ENCODE measurements at places on chromosomes 6 and 20. TPM values are rescaled to one million over a fixed set of nuclear protein-coding genes. Genes with fewer than 3 reads are reported as not detected.

DNA sequence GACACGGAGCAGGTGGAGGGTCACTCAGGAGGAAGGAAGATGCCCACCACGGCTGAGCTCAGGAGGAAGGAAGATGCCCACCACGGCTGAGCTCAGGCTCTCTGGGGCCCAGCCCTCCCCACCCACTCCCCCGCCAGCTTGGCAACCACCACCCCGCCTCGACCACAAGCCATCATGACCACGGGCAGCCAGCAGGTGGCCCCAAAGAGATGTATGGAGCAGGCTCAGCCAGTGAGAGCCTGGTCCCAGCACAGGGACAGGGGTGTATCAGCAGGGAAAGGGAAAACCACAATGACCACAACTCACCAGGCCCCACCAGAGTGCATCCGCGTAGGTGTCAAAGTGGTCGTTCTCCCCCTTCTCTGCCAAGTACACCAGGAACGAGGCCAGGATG is 30.4 kb downstream of the KCNQ2 start:
- DNase-seq, result peak; percentile 51
- H3K27me3 ChIP-seq, result no peaks in the 10 kb centered on the region
- H3K36me3 ChIP-seq, result no peaks in the 10 kb centered on the region
- H3K4me3 ChIP-seq, result no peak overlapping the region

GRCh38 chr20:3964719-3965118 is 50.6 kb downstream of the RNF24 start:
- H3K27me3 ChIP-seq, result no peaks in the 10 kb centered on the region
- no peak for DNase-seq
- no peak overlapping the region for H3K4me3 ChIP-seq
- no peaks in the 10 kb centered on the region for H3K36me3 ChIP-seq

GRCh38 chr6:41372832-41373626 is 37.6 kb downstream of the NCR2 start:
- H3K4me3 ChIP-seq, result peak overlapping the region; percentile 27
- H3K27me3 ChIP-seq, result peaks cover 74% of the 10 kb centered on the region
- no peak for DNase-seq

- H3K27ac ChIP-seq, result no peak overlapping the region
- no peaks in the 10 kb centered on the region for H3K27me3 ChIP-seq
- H3K4me1 ChIP-seq, result peaks cover 7% of the 10 kb centered on the region
- no peak for DNase-seq
Measured at GRCh38 chr6:21992178-21992967, 304.5 kb downstream of the PRL start.

DNA sequence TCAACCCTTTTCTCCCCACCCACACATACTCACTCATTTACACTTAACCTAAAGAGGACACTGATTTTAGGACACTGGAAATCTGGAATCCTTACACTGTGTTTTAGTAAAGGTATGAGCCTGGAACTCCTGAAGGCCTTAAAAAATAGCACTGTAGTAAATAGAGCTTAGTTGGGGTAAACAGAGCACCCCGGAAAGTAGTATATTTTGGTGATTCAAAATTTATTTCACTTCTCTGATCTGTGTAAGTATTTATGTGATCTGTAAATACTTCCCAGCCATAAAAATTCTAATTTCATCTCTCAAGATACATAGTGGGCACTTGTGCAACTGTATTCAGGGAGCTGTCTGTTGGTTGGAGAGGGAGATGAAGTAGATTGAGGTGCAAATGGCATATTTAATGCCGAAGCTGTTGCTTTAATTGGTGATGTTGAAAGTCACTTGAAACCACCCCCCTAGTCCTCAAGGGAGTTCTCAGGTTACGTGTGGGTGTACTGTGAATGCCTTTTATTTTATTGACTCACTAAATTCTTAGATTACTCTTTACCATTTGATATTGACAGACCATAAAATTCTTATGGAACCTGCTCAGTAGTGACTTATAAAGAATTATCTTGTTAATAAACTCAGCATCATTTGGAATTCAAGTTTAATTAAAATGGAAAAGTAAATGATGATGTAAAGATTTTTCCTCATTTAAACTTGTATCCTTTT is 154.9 kb downstream of the SOX4 start:
- no peaks in the 10 kb centered on the region for H3K4me1 ChIP-seq
- H3K27ac ChIP-seq, result no peak overlapping the region
- no peak for DNase-seq
- no peaks in the 10 kb centered on the region for H3K27me3 ChIP-seq
- H3K36me3 ChIP-seq, result no peaks in the 10 kb centered on the region

DNA sequence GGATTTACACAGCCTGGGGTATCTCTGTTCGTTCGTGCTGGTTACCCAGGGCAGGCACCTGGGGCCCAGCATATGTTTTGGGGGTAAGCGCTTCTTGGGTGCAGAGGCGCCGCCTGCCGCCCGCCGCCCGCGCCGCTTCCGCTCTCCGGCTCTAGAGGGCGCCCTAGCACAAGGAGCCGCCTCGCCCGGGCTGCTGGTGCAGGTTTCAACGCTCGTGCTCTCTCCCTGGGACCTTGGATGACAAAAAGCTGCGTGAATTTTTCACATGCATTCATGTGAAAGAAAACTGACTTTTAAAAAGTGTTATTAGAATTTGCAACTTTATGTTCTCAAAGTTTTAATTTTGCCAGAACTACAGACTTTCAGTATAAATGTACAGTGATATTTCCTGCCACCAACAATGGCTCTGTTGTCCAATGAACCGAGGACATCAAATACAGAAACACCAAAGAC is 32.5 kb downstream of the PRR18 start:
- H3K4me3 ChIP-seq, result no peak overlapping the region
- peak; percentile 70 for DNase-seq
- H3K36me3 ChIP-seq, result no peaks in the 10 kb centered on the region
- no peaks in the 10 kb centered on the region for H3K4me1 ChIP-seq
- no peak overlapping the region for H3K27ac ChIP-seq

DNA sequence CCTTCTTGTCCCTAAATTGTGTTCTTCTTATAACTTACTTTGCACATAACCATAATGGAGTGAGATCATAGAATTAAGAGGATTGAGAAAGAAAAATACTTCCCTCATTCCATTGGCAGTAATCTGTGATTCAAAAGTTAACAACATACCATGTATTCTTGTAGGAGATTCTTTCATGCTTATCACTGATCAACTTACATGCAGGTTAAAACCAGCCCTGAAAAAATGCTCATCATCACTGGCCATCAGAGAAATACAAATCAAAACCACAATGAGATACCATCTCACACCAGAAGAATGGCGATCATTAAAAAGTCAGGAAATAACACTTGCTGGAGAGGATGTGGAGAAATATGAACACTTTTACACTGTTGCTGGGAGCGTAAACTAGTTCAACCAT is 36.5 kb upstream of the GFRAL start:
- H3K27ac ChIP-seq, result no peak overlapping the region
- no peak for DNase-seq
- no peak overlapping the region for H3K4me3 ChIP-seq

DNA sequence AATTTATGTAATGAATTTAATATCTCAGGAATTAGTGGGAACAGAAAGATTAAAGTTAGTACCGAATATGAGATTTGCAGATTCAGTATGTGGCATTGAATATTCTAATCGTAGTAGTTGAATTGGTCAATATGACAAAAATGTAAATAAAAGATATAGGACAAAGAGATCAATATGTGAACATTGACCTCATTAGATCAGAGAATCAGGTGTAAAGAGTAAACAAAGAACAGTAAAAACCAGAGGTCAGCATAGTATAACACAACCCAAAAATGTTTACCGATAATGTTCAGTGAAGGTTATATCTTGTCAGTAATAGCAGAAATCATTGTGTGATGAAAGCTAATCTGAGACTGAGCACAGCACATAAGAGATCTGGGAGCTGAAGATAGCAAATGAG is 152.0 kb downstream of the FAM83B start:
- no peak overlapping the region for H3K4me3 ChIP-seq
- H3K4me1 ChIP-seq, result no peaks in the 10 kb centered on the region
- no peak for DNase-seq
- H3K27ac ChIP-seq, result no peak overlapping the region
- no peaks in the 10 kb centered on the region for H3K36me3 ChIP-seq

- H3K27me3 ChIP-seq, result no peaks in the 10 kb centered on the region
- H3K4me3 ChIP-seq, result no peak overlapping the region
- no peak overlapping the region for H3K27ac ChIP-seq
- no peaks in the 10 kb centered on the region for H3K4me1 ChIP-seq
- no peaks in the 10 kb centered on the region for H3K36me3 ChIP-seq
Measured at GRCh38 chr6:79385333-79385732, 150.9 kb upstream of the HMGN3 start.

GRCh38 chr20:62942456-62942855 is 4.5 kb downstream of the GID8 start:
- H3K27me3 ChIP-seq, result no peaks in the 10 kb centered on the region
- H3K36me3 ChIP-seq, result peaks cover 48% of the 10 kb centered on the region
- H3K4me3 ChIP-seq, result no peak overlapping the region
- DNase-seq, result no peak
- H3K27ac ChIP-seq, result no peak overlapping the region

DNA sequence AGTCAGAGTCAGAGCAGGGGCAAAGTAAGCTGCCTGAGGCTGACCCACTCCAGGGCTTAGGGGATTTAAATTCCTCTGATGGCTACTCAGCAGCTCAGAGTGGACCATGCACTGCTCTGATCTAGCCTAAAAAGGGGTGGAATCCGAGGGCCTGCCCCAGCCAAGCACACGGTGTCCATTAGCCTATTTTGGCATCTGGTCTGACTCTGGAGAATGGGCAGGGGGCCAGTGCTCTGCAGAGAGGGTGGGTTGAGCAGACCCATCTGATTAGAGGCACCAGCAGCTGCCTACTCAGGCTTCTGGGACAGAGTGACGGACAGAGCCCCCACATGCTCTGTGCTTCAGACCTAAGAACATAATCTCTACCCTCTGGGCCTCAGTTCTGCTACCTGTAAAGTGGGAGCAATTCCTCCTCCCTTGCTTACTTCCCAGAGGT is 25.9 kb upstream of the TGM2 start:
- DNase-seq, result no peak
- no peaks in the 10 kb centered on the region for H3K27me3 ChIP-seq
- H3K36me3 ChIP-seq, result no peaks in the 10 kb centered on the region

- no peaks in the 10 kb centered on the region for H3K4me1 ChIP-seq
- no peaks in the 10 kb centered on the region for H3K27me3 ChIP-seq
- no peak for DNase-seq
- H3K4me3 ChIP-seq, result no peak overlapping the region
- H3K36me3 ChIP-seq, result no peaks in the 10 kb centered on the region
- H3K27ac ChIP-seq, result no peak overlapping the region
Measured at GRCh38 chr6:168211681-168212080, 107.9 kb downstream of the DACT2 start.

DNA sequence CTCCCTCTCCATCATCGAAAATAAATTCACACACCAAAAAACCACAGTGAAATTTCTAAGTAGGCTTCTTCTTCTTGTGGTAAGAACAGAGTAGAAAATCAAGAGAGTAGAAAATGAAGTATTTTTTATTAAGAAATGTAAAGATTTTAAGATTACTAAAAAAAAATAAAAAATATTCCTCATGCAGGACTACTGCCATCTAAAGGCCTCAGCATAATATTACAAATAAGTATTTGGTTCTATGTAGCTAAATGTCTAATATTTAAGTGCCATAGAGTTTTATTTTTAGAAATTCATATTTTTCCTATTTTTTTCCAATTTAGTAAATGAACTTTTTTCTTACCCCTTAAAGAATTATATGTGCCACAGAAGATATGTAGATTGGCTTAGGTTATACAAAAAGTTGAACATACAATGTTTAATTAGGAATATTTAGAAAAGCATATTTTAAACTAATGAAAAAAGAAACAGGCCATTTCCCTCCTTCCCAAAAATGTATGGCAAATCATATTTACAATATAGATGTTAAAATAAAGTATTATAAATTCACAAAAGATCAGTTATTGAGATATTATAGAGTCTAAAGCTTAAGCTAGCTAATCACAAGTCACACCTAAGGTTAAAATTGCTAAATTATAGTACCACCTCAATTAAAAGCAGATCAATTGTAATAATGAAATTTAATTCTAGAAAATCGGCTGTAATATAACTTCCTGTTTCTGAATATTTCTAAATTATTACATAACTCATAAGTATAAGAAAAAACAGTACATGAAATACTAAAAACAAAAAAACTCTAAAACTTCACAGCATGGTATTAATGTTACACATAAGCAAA is 3.5 kb upstream of the NT5DC1 start:
- H3K27me3 ChIP-seq, result no peaks in the 10 kb centered on the region
- H3K27ac ChIP-seq, result no peak overlapping the region
- no peak overlapping the region for H3K4me3 ChIP-seq
- no peak for DNase-seq

DNA sequence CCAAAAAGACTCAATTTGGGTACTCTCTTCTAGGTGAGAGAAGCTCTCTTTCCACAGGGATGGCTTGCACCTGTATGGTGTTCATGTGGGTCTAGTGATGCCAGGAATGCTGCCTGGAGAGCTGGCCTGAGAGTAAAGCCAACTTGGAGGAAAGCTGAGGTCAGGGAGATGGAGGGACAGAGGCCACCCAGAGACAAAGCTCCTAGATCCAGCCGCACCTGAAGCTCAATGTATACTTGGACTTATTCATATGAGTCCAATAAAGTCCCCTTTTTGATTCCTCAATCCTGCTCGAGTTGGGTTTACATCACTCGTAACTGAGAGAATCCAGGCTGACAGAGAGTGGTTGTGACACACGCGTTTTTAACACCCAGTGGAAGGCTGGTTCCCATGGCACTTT is 33.8 kb downstream of the SULF2 start:
- H3K27ac ChIP-seq, result no peak overlapping the region
- DNase-seq, result no peak
- H3K4me1 ChIP-seq, result no peaks in the 10 kb centered on the region
- no peak overlapping the region for H3K4me3 ChIP-seq
- H3K36me3 ChIP-seq, result no peaks in the 10 kb centered on the region

- no peak overlapping the region for H3K4me3 ChIP-seq
- DNase-seq, result no peak
- H3K4me1 ChIP-seq, result peaks cover 7% of the 10 kb centered on the region
- H3K27ac ChIP-seq, result no peak overlapping the region
Measured at GRCh38 chr20:33703498-33704137, 16.5 kb downstream of the PXMP4 start.

- peaks cover 34% of the 10 kb centered on the region for H3K4me1 ChIP-seq
- peak; percentile 69 for DNase-seq
- no peaks in the 10 kb centered on the region for H3K27me3 ChIP-seq
- peak overlapping the region; percentile 95 for H3K27ac ChIP-seq
Measured at GRCh38 chr6:34792605-34793500, 970 bp downstream of the BLTP3A start.

- H3K36me3 ChIP-seq, result no peaks in the 10 kb centered on the region
- no peaks in the 10 kb centered on the region for H3K27me3 ChIP-seq
- H3K4me3 ChIP-seq, result no peak overlapping the region
- no peak overlapping the region for H3K27ac ChIP-seq
- no peak for DNase-seq
Measured at GRCh38 chr6:100775667-100776066, 105.5 kb downstream of the ASCC3 start.

Gene FAM209B
- not detected for total RNA-seq

Gene RBBP8NL
- total RNA-seq, result not detected

Gene SYS1
- 19.7 TPM for total RNA-seq

Gene HLA-DOB
- not detected for total RNA-seq

Gene ARFRP1
- 47.0 TPM for total RNA-seq

Gene ADA
- total RNA-seq, result 7.2 TPM

Gene SIM1
- total RNA-seq, result not detected

Gene PTCRA
- 0.22 TPM for total RNA-seq

All from adrenal gland (tissue), 19 donors.